ENCODE measurements at places on chromosomes 6 and 20.
A peak's percentile ranks its signal among the peaks of the same experiment; 100 is the strongest.

- DNase-seq = no peak
Observed at GRCh38 chr6:167512696-167513375, 187.9 kb downstream of the TTLL2 start.

DNA sequence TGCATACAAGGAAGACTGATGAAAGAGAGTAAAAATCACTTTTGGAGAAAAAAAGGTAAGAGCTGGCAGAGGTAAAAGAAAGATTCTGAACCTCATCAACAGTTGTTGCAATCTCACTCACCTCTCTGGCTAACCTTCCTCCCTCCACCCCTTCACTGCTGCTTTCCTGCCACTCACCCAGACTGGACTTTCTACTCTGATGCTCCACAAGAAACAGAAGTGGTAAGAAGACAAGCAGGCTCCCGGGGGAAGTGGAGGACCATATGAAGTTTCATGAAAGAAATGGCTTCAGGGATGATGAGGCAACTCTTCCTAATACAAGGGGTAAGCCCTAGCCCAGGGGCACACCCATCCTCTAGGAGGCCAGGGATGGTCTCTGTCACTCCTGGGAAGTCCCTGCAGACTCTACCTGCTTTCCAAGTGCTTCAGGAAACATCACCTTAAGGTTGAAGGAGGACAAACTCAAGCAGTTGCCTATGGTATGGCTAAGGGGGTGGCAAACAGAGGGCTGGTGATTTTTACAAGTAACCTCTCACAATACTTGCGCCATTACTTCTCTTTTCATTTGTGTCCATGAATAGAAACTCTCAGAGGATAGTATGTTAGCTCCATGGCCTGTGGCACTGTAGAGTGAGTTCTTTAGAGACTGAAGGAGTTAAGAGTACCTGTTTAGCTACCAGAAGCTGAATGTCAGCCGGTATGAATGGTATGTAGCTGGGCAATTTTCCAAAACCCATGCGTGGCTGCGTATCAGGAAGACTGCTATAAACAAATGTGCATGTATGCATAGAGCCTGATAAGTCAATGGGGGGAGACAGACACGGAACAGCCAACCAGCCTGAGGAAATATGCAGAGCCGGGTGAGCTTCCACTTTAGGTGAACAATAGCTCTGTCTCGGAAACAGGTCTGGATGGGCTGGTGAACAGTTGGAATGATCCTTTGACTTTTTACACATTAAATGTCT, 112.0 kb downstream of the BACH2 start:
- no peak for DNase-seq

- no peak for DNase-seq
Observed at GRCh38 chr6:14278446-14278845, 160.9 kb downstream of the CD83 start.

DNA sequence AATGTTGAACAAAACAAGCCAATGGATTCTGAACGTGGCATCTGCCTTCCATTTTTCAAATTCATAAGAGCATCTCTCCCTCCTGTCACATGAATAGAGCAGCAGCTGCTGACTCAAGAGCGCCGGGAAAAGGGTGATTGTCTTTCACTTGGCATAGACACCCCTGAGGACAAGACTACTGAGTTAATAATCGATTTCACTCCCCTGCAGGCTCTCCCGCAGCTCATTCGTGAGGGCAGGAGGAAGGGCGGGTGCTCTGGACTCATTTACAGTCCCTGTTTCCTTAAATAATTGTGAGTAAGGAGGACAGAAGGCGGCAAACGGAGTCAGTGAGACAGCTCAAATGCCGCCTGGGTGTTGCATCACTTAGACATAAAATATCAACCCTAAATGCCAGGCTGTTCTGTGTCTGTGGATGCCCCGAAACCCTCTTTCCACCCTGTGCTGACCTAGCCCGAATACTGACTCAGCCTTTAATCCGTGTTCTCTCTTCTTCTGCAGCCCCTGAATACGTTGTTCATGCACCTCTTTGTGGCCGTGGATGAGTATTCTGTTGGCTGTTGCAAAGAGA, 21.6 kb downstream of the CFAP61 start:
- peak; percentile 38 for DNase-seq

GRCh38 chr6:5046430-5046829, 38.7 kb upstream of the PPP1R3G start:
- no peak for DNase-seq

DNA sequence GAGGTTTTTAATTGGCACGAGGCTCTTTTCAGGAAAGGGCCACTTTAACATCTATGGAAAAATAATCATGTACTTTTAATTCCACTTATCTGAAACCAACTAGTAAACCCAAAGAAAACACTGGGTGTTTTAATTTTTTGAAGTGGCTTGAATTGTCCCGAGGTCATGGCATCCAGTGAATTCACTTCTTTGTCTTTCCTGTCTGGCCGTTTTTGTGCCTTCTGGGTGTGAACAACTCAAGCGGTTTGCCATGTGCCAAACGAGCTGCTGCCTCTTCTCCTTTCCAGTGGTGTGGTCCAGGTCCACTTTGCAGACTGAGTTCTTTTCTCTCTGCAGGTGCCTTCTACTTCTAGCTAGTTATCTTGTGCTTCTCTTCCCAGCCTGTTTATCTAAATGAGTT, 117.5 kb downstream of the PLCB4 start:
- no peak for DNase-seq

GRCh38 chr20:52118016-52118623, 73.5 kb downstream of the ZFP64 start:
- DNase-seq = no peak

GRCh38 chr6:151498327-151498726, 4.5 kb downstream of the CCDC170 start:
- DNase-seq = no peak

DNA sequence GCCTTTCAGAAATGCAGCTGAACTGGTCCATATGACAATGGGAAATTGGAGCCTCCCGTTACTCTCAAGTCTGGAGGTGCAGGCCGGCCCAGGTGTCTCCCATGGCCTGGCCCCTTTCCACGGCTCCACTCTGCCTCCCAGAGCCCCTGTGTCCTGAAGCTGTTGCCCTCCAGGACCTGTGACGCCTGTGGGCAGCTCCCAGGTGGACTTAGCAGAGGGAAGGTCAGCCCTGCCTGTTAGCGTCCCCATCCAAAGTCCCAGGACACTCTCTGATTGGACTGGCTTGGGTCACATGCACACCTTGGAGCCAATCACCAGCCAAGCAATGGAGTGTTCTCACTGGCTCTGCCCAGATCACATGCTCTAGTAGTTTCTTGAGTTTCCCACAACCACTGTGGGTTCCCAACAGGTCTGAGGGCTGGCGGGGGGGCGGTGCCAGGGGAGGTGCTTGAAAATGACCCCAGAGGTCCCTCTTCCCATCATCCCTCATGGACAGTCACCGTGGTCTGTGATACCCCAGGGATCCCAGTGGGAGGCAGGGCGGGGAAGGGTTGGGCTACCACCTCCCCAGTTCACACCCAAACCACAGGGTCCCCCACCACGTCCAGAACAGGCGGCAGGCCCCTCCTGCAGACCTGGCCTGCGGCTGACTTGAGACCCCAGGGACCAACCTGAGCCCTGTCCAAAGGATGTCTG, 135.6 kb downstream of the TAF4 start:
- DNase-seq = no peak

DNA sequence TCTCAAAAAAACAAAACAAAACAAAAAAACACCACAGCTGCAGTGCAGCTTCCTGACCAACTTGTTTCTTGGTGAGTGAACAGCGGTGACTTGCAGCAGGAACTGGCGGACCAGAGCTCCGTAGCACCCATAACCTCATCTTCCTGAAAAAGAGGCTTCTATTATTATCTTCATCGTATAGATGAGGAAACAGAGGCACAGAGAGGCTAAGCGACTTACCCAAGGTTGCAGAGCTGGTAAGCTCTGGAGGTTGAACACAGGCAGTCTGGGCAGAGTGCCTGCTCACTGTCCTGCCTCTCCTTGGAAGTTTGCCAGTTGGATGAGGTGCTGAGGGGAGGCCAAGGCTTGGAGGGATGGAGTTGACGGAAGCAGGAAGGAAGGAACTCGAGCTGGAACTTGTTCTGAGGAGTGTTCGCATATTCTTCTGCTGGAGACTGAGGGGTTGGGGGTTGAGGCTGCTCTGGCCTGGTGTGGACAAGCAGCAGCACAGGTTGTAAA, 47.9 kb upstream of the CCDC167 start:
- peak; percentile 42 for DNase-seq

DNA sequence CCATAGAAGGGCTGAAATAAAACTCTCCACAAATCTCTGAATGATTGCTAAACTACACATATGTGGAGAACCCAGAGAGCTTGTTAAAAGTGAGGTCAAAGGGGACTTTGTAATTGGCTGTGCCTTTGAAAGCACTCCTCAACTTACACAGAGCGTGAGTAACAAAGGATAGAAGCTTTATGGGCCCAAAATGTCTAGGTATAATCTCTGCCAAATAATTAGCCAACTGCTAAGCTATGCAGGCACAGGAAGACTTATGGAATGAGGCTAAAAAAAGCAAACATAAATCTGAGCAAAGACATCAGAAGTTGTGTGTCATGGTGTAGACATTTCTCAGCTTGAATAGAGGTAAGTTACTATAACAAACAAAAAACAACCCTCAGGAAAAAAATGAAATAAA, 23.3 kb upstream of the UST start:
- DNase-seq = no peak

DNA sequence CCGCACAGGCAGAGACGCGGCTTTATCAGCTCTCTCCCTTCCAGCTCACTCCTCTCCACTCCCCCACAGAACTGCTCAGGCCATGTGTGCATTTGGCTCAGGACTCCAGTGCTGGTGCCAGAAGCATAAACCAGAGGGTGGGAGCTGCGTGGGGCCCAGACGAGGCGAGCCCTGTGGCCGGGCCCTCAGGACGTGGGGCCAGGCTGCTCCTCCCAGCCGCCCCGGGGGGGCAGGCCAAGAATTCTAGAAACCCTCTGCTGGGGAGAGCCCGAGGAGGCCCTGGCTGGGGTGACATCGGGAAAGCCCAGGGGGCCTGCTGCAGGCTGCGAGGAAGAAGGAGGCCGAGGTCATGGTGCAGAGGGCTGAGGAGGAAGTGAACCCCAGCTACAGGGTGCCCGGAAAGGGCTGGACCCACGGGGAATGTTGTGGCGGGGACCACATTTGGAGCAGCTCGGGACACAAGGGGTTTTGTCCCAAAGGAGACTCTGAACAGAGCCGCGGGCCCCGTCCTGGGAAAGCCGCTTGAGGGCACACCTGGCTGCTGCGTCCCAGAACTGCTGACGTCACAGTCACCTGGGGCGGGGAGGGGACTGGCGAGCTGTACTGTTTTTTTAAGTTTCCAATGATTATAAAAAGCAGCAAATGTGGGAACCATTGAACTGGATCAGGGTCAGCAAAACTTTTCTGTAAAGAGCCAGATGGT, 107.1 kb downstream of the BANF2 start:
- peak; percentile 82 for DNase-seq

- no peak for DNase-seq
Observed at GRCh38 chr6:19298421-19298820, 538.7 kb upstream of the ID4 start.

GRCh38 chr6:45746046-45746445, 269.6 kb downstream of the CLIC5 start:
- no peak for DNase-seq

- no peak for DNase-seq
Observed at GRCh38 chr20:21272279-21272678, 30.9 kb upstream of the XRN2 start.

- DNase-seq = peak; percentile 45
Observed at GRCh38 chr6:156851454-156851921, 74.3 kb downstream of the ARID1B start.

DNA sequence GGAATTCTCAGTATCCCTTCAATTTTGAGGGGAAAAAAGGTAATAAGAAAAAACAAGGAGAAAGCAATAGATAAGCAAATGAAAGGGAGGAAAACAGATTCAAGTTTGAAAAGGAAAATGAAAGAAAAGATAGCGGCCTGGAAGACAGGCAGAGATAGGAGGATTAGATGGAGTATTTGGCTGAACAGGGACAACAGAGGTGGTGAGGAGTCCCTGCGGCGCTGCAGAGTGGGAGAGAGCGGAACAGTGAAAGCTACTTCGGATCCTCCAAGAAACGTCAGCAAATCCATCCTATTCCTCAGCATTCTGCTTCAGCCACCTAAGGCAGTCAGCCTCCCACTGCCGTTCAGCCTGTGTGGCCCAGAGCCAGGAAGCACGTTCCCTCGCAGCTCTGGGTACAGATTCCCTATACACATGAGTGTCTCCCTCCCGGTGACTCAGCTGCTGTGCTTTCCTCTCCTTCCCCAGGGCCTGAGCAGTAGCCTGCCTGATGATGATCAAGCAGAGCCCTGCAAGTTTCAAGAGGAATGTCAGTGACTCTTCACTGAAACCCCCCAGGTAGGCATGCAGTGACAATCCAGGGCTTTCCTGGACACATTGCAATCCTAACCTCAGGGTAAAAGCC, 43.4 kb upstream of the CDYL start:
- no peak for DNase-seq

DNA sequence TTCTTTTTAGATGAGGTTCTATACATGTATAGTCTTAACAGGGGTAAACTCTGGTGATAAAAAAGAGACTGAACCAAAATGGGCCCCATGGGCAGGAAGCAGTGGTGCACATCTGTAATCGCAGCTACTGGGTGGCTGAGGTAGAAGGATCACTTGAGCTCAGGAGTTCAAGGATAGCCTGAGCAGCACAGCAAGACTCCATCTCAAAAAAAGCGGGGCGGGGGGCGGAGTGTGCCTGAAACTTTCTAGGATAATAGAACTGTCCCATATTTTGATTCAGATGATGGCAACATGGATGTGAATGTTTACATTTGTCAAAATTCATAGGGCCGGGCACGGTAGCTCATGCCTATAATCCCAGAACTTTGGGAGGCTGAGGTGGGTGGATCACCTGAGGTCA, 48.8 kb upstream of the TAF8 start:
- no peak for DNase-seq

DNA sequence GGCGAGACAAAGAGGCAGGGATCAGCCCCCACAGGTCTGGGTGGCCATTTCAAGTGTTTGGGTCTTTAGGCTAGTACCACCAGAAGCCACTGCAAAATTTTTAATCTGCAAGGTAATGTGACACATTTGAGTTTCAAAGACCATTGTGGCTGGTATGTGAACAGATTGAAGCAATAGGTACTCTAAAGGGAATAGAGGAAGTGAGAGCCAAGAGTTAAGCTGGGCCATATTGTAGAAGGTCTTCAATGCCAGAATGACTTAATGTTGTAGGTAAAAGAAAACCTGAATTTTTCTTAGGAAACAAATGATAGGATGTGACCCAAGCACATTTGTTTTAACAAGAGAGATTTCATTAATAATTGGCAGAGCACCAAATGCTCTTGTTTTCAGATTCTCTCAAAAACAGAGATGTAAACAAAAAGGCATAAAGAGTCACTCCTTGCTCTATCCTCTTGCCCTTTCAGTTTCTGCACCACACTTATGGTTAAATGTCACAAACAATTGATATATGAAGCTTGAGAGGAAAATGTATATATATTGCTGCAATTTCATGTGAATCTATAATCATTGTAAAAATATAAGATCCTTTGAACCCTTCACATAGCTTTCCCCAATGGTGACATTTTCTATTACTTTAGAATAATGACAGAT, 307.1 kb upstream of the PLN start:
- DNase-seq = no peak

- no peak for DNase-seq
Observed at GRCh38 chr20:21968486-21968885, 263.0 kb downstream of the PAX1 start.

Measured in cerebellum (tissue), 4 donors.